SJSA1 (cell line): ENCODE measurements at places on chromosomes 5 and 9. TPM values are rescaled to one million over a fixed set of nuclear protein-coding genes. Genes with fewer than 3 reads are reported as not detected.

The NPR2 gene
- 1.5 and 3.9 TPM in 2 replicates for total RNA-seq

The SLC45A2 gene
- total RNA-seq, result not detected in 2 replicates

The PGM5 gene
- 0.03 TPM in 1 of 2 replicates, not detected in the other for total RNA-seq

The RECK gene
- total RNA-seq, result 10.2 and 13.9 TPM in 2 replicates

The TMEM252 gene
- not detected in 2 replicates for total RNA-seq

The TAF11L10 gene
- not detected in 2 replicates for total RNA-seq

The FOXD4L5 gene
- not detected in 2 replicates for total RNA-seq

The MARVELD2 gene
- 0.13 and 0.16 TPM in 2 replicates for total RNA-seq

DNA sequence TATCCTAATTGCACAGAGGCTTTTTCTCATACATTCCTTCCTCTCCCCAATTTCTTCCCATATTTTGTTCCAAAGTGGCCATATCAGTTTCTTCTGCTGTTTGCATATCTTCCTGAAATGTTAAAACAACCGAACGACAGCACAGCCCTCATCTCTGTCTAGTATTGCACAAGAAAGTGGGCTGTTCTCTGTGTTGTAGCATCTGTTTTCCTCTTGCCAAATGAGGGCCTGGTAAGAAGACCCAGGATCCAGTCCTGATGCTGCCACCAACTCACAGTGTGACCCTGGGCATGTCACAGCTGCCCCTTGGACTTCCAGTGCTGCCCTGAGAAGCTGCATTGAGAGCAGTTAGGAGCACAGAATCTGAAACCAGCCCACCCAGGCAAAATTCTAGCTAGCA is 4.1 kb downstream of the SLC31A2 start:
- DNase-seq, result no peak

GRCh38 chr5:131019601-131020315 is 145.3 kb downstream of the HINT1 start:
- DNase-seq, result no peak

GRCh38 chr5:126490167-126490940 is 67.1 kb downstream of the GRAMD2B start:
- no peak for DNase-seq

DNA sequence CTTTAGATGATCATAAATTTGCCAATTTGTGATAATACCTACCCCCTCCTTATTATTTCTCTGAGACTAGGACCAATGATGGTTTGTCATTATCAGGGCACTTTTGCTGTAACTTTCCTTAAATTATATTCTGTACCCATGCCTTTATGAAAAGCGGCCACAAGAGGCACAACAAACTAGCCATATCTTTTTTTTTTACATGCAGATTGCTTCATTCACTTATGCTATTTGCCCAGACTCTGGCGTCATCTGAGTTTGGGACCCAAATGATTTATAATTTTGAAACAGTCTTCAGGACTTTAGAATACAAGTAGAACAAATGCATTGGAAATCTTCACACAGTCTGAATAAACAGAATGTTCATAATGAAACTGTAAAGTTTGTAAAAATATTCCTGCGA is 408.1 kb downstream of the MAT2B start:
- DNase-seq, result no peak

DNA sequence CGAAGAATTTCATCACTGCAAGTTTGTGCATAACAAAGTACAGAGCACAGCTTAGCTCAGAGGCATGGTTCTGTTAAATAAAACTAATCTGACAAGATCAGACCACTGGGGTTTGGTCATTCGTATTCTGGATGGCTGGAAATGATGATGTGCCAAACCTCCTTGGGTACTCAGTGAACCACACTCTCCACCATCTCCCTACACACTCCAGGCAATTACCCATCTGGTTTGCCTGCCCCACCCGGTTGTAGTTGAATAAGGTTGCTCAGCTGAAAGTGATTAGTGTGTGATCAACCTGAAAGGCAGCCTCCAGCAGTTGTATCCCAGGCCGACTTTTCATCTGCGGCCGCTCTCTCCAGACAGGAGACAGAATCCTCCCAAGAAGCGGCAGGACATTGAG is 371.4 kb downstream of the TLE1 start:
- no peak for DNase-seq

- DNase-seq, result no peak
Observed at GRCh38 chr9:135070198-135070951, 17.1 kb upstream of the OLFM1 start.

DNA sequence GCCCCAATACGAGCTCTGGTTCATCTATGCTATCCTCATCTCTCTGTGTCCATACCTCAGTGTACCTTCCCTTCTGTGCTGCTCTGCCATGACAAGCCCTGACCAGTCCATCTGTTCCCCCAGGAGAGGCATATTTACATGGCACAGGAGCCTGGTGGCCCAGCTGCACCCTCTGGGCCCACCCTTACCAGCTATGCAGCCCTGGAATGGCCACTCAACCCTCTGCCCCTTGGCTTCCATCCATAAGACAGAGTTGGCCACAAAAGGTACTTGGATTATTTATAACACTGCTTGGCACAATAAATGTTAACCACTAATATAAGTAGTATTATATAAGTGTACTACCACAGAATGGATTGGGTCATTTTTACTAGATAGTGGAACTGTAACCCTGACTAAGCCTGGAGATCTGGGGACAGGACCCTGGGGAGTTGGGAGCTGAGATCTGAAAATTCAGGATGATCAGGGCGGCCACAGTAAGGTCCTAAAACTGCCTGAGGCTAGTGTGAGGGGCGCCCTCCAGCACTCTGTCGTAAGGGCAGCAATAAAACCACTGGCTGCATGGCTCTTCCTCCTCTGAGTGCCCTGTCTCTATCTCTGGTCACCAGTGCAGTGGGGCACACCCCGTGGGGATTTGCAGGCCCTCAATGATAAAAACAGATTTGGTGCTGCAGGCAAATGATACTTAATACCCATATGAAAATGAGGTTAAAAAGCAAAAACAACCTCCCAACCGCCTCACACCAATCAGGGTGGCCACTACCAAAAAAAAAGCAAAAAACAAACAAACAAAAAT is 65.8 kb downstream of the SEMA4D start:
- DNase-seq, result no peak

- no peak for DNase-seq
Observed at GRCh38 chr5:50535393-50535792, 94.3 kb upstream of the EMB start.

- no peak for DNase-seq
Observed at GRCh38 chr9:27408482-27408881, 111.5 kb upstream of the EQTN start.

GRCh38 chr9:96551403-96551802 is 68.2 kb downstream of the CDC14B start:
- no peak for DNase-seq

DNA sequence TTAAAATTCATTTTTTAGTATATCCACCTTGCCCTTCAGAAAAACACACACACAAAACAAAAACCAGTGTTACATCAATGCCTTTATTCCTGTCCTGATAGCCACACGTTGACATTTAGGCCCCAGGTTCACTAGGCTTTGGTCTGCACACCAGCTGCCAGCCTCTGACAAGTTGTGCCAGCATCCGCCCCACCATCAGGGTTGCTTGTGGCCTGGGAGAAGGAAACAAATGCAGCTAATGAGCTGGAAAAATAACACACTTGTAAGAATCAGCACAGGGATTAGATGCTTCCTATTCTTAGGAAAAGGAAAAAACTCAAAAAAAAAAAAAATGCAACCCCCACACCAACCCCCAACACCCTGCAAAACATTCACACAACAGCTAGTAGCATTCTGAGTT is 404.0 kb upstream of the GRIA1 start:
- no peak for DNase-seq

DNA sequence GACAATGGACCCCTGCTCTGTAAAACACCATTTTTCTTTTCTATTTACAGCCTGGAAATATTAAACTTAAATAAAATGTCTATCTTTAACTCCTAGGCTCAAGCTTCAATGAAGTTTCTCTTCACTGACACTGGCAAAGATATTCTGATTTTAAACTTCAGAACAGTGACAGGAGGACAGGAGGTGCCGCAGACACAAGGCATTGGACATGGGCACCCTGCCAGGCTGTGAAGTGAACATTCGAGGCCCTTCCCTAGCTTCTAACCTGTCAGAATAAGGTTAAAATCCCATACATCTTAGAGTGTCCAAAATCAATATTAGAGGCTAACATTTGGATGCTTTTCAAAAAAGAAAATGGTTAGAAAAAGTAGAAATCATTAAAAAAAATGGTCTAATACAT is 9.2 kb downstream of the SEMA5A start:
- DNase-seq, result no peak

DNA sequence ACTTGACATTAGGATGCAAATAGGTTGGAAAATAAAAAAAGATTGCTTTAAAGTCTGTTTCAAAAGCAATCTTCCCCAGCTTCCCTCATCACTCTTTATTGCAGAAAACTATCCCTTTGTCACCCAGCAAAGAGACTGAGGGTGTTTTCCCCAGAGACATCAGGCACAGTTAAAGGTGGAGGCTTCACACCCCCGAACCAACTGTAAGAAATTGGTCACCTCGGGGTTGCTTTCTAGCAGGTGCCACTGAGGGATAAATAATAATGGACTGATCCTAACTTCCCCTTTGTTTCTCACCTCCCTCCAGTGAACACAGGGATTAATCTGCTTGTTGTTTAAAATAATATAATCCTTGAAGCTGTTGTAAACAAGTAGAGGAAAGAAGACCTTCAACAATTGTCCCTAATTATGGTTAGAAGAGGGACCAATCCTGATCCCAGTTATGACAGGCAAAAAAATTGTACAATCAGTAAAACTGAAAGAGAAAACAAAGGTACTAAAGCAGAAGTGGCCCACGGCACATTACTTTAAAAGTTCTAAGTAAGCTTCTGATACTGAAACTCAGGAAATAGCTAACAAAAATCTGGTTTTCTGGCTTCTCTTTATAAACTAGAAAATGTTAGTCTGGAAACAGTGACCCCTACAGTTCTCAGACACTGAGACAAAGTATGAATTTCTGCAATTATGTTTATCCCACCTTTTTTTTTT is 6.6 kb upstream of the PCSK1 start:
- DNase-seq, result no peak

DNA sequence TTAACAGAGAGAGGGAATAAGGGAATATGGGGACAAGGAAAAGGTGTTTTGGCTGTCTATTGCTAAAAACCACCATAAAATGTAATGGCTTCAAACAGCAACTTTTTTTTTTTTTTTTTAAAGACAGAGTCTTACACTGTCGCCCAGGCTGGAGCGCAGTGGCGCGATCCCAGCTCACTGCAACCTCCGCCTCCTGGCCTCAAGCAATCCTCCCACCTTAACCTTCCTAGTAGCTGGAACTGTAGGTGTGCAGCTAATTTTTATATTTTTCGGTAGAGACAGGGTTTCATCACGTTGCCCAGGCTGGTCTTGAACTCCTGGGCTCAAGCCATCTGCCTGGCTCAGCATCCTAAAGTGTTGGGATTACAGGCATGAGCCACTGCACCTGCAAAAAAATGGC is 4.3 kb upstream of the SPATA24 start:
- no peak for DNase-seq

DNA sequence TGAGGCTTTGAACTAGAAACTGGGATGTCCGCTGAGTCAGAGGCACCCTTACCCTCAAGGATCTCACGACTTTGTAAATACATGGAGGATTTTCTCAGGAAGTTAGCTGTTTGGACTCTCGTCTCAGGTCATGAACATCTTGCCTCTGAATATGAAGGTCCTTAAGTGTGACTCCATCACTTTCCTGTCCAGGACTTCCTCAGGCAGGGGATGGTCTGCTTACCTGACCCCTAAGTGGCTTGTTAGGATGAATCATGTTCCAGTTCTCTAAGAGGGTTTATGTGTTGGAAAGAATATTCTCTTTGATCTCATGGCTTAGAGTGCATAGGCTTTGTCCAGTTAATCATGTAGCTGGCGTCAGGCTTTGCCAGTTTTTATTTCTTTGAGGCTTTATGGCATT is 511.7 kb upstream of the KLF4 start:
- DNase-seq, result no peak

DNA sequence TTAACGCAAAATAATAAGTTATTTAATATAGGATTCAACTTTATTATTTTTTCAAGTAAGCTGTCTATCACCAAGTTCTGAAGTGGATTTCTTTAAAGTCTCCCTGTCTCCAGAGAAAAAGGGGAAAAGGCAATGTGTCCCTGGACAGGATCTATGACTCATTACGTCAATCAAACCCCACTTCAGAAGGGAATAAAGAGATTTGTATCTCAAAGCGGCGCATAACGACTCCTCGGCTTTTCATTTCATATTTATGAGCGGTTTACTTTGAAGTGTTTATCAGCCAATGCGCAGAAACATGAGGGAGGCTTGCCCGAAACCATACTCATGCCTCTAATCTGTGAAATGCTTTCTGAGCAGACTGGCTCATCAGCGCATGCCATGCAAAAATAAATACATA is 938.6 kb upstream of the WWC1 start:
- no peak for DNase-seq

GRCh38 chr9:116628716-116629115 is 58.4 kb upstream of the TRIM32 start:
- DNase-seq, result no peak
